ENCODE measurements at places on chromosomes 13 and 19. TPM values are rescaled to one million over a fixed set of nuclear protein-coding genes. Genes with fewer than 3 reads are reported as not detected.

The CEACAM8 gene
- total RNA-seq = 0.35 TPM

The ZNF134 gene
- 16.5 TPM for total RNA-seq

The ZNF112 gene
- 3.8 TPM for total RNA-seq

GRCh38 chr13:92224052-92224821 lies 825.8 kb downstream of the GPC5 start:
- DNase-seq = no peak

The ZNF225 gene
- total RNA-seq = 3.3 TPM

The ZNF729 gene
- total RNA-seq = not detected

DNA sequence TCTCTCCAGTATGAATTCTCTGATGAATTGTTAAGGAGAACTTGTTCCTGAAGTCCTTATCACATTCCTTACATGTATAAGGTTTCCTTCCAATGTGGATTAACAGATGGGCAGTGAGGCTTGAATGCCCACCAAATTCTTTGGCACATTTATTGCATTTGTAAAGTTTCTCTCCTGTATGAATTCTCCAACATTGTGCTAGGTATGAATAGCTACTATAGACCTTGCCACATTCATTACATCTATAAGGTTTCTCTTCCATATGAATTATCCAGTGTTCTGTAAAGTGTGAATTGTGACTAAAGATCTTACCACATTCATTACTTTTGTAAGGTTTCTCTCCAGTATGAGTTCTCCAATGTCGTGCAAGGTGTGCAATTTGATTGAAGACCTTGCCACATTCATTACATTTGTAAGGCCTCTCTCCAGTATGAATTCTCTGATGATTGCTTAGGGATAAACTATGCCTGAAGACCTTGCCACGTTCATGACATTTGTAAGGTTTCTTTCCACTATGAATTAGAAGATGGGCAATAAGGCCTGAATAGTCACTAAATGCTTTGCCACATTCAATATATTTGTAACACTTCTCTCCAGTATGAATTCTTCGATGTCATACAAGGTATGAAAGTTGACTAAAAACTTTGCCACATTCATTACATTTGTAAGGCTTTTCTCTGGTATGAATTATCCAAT lies 20.4 kb downstream of the ZNF578 start:
- no peak for DNase-seq

The CYP2B6 gene
- total RNA-seq = not detected

- no peak for DNase-seq
Observed at GRCh38 chr13:70829748-70830147, 721.5 kb upstream of the KLHL1 start.

GRCh38 chr13:46181377-46181839 lies 569 bp downstream of the LCP1 start:
- no peak for DNase-seq

DNA sequence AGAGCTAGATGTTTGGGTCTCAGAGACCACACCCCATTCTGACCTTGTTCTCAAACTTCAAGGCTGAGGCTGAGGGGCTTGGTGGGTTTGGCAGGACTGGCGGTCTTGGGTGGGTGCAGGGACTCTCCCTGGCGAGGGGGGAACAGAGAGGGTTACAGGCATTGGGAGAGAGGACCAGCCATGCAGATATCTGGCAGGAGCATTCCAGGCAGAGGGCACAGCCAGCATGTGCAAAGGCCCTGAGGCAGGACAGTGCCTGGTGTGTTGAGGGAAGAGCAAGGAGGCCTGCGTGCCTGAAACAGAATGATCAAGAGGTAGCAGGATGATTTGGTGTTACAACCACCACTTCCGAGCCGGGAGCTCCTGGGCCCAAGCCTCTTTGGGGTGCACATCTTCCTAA lies 27.4 kb downstream of the NFILZ start:
- DNase-seq = peak; percentile 68

The ANKRD24 gene
- 1.6 TPM for total RNA-seq

GRCh38 chr19:33481863-33482262 lies 39.7 kb downstream of the PEPD start:
- DNase-seq = no peak

DNA sequence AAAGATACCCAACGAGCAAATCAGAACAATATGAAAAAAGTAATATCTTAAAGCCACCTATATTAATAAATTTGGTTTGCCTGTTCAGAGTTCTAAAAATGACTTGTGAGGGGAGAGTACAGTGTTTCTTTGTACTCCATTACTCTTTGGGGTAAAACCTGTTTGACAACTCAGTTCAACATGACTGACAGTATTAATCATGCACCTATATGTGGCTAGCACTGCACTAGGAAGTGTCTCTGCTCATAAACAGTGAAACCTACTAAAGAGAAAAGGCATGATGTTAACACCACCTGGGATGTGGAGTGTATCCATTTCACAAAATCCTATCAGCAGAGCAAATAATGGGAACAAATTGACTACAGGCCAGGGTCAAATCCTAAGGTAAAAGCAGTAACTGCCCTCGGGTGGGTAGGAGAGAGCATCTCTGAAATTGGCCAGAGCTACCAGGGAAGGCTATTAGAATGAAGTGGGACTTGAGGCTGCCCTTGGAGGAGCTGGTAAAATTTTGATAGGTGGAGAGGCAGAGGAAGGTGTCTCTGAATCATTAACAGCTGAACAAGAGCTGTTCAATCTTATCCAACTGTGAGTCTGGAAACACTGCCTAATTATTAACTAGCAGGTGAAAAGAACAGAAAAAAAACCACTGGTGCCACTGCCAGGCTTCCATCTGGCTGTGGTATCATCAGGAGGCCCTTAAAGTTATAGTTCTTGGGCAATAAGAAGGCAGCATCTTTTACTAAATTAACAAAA lies 365.1 kb downstream of the DNAJC15 start:
- DNase-seq = no peak

- DNase-seq = no peak
Observed at GRCh38 chr19:54178581-54179261, 5.8 kb upstream of the TMC4 start.

- no peak for DNase-seq
Observed at GRCh38 chr19:23913931-23914330, 755 bp upstream of the ZNF726 start.

GRCh38 chr19:19417046-19417445 lies 11.6 kb downstream of the GATAD2A start:
- DNase-seq = no peak

- no peak for DNase-seq
Observed at GRCh38 chr19:2805991-2806649, 13.5 kb upstream of the ZNF554 start.

The OR7A5 gene
- not detected for total RNA-seq

- no peak for DNase-seq
Observed at GRCh38 chr19:38287604-38288003, 16.4 kb upstream of the C19orf33 start.

DNA sequence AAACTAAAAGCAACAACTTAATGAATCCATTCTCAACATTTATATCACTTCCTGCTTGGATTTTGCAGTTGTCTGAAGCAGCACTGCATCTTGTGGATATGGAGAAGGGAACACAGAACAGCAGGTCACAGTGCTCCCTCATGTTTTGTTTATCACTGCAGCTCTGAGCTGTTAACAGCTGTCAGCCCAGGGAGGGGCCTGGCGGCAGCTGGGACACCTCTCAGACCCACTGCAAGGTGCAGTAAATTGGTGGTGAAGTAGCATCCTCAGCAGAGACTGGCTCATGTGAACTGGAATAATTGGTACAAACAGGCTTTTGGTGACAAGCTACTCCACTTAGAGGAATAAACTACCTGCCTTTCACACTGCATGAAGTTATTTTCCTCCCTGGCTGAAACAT lies 170.4 kb downstream of the LIG4 start:
- no peak for DNase-seq

The ZFP28 gene
- total RNA-seq = 9.9 TPM

The SHISA2 gene
- total RNA-seq = 0.89 TPM

The PLEKHJ1 gene
- total RNA-seq = 51.2 TPM

- no peak for DNase-seq
Observed at GRCh38 chr13:29513002-29513980, 82.2 kb downstream of the SLC7A1 start.

- DNase-seq = no peak
Observed at GRCh38 chr19:18875726-18876125, 20.2 kb downstream of the CERS1 start.

- DNase-seq = no peak
Observed at GRCh38 chr19:51652266-51652665, 5.6 kb upstream of the SIGLEC14 start.

All from cardiac septum (tissue), 1 donor.